Esophagus squamous epithelium (tissue), 5 donors: ENCODE measurements at places on chromosomes 7 and 10.

GRCh38 chr7:1049006-1049741, 4.8 kb downstream of the GPR146 start:
- DNase-seq = no peak
- no peak overlapping the region for H3K4me3 ChIP-seq
- H3K4me1 ChIP-seq = peaks cover 21% of the 10 kb centered on the region
- H3K27ac ChIP-seq = peak overlapping the region; percentile 90

DNA sequence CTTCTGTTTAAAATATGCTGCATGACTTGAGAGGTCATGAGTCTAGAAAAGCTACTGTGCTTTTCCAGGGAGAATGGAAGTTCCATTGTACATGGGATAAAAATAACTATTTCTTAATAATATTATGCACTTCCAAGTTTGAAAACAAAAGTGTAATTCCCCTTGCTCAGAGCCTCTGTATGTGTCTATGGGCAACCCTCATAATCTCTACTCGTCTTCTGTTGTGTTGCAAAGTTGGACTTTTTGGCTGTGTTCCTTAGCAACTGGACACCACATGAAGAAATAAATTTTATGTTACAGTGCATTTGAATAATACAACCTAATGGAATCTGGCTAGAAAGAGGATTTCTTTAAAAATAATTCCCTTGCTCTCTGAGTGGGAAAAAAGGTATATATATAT, 242.6 kb downstream of the TWIST1 start:
- H3K4me3 ChIP-seq = no peak overlapping the region
- H3K27ac ChIP-seq = no peak overlapping the region
- H3K4me1 ChIP-seq = no peaks in the 10 kb centered on the region
- no peak for DNase-seq
- H3K36me3 ChIP-seq = no peaks in the 10 kb centered on the region

DNA sequence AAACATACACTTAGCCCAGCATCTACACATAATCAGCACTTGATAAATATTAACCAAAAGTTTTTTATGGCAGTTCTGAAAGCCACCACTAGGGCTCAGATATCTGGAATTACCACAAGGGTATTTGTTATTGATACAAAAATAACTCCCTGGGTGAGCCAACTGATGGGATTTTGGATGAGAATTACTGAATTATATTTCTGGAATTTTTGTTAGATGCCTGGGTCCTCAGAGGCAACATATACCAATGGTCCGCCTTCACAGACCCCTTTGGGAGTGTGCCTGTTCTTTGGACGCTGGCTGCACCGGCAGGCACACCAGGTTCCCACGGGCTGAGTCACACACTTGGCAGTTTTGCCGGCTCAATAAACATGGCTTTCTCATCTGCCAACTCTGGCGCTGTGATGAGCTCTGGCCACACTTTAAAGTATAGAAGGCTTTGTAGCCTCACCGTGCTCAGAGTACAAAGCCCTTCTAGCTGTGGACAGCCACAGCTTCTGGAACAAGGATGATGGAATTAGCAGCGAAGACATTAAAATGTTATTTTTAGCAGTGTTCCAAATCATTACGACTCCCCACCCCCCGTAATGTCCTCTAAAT, 24.5 kb upstream of the EEPD1 start:
- no peak overlapping the region for H3K4me3 ChIP-seq
- no peaks in the 10 kb centered on the region for H3K36me3 ChIP-seq
- DNase-seq = no peak
- H3K27ac ChIP-seq = peak overlapping the region; percentile 72
- H3K27me3 ChIP-seq = no peaks in the 10 kb centered on the region

DNA sequence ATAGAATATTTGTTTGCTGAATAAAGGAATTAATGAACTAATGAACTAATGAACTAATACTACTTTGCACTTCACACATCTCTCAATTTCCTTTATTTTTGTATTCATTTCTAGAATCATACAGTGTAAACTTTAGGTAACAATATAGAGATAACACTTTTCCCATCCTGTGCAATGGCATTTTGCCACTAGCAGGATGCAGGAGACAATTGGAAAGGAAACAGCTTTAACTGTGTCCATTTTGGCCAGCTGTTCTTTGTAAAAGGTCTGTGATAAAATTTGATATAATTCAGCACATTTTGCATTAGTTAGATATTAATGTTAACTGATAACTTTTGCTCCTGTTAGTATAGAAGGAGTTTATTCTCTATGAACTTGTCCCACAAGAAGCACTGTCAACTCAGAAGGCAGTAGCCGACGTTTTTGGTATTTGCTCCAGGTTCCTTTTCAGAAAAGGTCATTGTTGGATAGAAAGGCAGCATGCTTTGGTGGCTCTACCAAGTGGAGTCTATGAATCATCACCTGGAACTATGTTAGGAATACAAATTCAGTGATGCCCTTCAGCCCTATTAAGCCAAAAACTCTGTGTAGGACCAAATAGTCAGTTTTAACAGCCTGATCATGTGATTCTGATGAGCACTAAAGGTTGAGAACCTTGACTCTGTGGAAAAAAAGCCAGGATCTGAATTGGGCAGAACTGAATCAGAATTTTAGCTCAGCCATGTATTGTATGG, 86.6 kb downstream of the NRG3 start:
- H3K36me3 ChIP-seq = no peaks in the 10 kb centered on the region
- DNase-seq = no peak
- H3K27me3 ChIP-seq = no peaks in the 10 kb centered on the region
- no peak overlapping the region for H3K27ac ChIP-seq
- no peak overlapping the region for H3K4me3 ChIP-seq
- H3K4me1 ChIP-seq = no peaks in the 10 kb centered on the region

- H3K27me3 ChIP-seq = no peaks in the 10 kb centered on the region
- H3K4me1 ChIP-seq = no peaks in the 10 kb centered on the region
- DNase-seq = no peak
Observed at GRCh38 chr10:95544783-95545500, 16.2 kb downstream of the SORBS1 start.

DNA sequence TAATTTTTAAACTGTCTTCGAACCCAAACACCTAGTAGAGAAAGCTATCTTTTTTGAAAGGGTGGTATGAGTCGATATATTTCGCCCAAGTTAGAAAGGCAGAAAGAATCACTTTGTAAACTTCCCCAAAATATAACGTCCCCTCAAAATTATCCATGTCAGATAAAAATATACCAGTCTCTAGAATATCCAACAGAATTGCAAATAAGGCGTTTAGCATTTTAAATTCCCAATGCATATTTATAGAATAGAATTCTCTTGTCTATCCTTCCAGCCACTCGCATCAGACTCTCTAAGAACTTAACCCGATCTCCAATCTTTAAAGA, 2.1 kb downstream of the CTBP2 start:
- H3K27ac ChIP-seq = peak overlapping the region; percentile 97
- H3K36me3 ChIP-seq = no peaks in the 10 kb centered on the region
- peak overlapping the region; percentile 72 for H3K4me3 ChIP-seq
- H3K4me1 ChIP-seq = peaks cover 16% of the 10 kb centered on the region
- H3K27me3 ChIP-seq = no peaks in the 10 kb centered on the region

GRCh38 chr7:80240265-80241025, 105.8 kb downstream of the GNAI1 start:
- H3K36me3 ChIP-seq = no peaks in the 10 kb centered on the region
- no peak overlapping the region for H3K4me3 ChIP-seq
- H3K27ac ChIP-seq = no peak overlapping the region
- H3K27me3 ChIP-seq = no peaks in the 10 kb centered on the region
- H3K4me1 ChIP-seq = no peaks in the 10 kb centered on the region
